ENCODE measurements at places on chromosomes 3 and 15.

DNA sequence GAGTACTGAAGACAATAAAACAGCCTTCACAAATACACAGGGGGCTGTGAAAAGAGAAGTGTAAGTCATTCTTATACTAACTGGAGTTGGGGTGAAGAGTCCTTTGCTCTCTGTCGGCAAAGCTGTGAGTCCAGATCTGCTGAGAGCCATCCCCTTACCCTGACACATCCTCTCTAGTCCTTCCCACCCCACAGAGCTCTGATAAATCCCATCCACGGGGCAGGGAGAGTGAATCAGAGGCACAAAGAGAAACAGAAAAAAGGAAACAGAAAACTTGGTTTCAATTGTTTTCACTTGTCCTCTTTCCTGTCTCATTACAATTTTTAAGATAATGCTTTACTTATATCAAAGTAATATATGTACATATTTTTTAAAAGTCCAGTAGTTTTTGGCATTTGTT, 18.2 kb upstream of the ZNF639 start:
- DNase-seq, result no peak

DNA sequence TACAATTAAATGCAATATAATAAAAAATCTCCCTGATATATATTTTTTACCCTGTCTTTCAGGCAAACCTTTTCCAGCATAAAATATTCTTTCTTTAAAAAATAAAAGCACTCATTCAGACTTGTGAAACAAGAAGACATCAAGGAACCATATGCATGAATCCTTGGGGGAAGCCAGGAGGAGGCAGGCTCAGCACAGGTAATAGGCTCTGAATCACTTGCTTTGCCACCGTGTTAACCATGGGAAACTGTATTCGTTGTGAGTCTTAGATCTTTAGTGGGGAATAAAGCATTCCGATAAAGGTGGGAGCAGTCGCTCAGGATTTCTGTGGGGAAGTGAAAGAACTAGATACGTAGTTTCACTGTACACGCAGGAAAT, 42.4 kb downstream of the FBN1 start:
- no peak for DNase-seq

DNA sequence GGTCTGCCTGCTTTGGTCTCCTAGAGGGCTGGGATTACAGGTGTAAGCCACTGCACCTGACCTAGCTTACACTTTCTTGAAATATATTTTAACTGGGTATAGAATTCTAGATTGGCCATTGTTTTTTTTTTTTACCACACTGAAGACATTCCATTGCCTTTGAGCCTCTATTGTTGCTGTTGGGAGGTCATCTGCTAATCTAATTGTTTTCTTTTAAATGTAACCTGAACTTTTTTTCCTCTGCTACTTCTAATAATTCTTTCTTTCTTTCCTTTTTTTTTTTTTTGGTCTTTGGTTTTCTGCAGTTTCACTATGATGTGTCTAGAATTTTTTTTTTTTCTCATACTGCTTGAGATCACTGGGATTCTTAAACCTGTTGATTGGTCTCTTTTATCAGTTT, 28.1 kb downstream of the ERICH6 start:
- DNase-seq, result peak; percentile 21

- DNase-seq, result no peak
Observed at GRCh38 chr15:70528816-70529215, 234.5 kb downstream of the UACA start.

- no peak for DNase-seq
Observed at GRCh38 chr3:46701181-46701939, at the start of gene TMIE. Gene TMIE, plus strand, starts transcription at chr3:46701392. Its CDS starts 96 bp downstream, at chr3:46701488.

- DNase-seq, result no peak
Observed at GRCh38 chr3:118688396-118688884, 346.2 kb downstream of the IGSF11 start.
